Esophagus mucosa (tissue), 1 donor: ENCODE measurements at places on chromosomes 12 and 14. TPM values are rescaled to one million over a fixed set of nuclear protein-coding genes. Genes with fewer than 3 reads are reported as not detected.

- ATAC-seq, result no peak
Observed at GRCh38 chr12:79317179-79317847, 373.5 kb downstream of the PAWR start.

DNA sequence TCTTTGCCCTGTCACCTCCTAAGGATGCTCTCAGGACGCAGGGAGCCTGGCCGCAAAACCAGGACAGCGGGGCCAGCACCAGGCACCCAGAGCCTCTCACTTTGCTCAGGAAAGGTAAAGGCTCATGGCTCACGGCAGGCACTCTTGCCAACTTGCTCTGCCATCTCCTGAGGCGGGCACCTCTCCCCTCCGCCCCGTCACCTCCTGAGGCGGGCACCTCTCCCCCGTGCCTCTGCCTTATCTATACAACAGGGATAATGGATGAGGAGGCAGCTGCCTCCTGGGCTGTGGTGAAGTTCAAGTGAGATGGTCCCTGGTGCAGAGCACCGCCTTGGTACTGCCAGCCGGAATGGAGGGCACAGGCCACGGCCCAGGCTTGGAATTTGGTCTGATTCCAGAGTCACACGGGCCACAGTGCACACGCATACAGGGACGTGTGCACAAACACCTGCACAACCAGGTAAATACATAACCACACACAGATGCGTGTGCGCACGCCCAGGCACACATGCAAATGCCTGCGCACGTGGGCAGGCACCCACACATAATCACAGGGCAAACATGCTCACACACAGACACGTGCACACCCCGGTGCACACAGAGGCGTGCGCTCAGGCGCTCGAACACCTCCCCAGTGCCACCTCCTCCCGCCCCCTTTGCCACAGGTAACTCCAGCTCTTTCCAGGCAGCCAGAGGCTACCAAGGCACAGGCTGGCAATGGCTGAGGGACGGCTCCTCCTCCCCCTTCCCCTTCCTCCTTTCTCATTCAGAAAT is 11.6 kb downstream of the DEGS2 start:
- ATAC-seq, result no peak

GRCh38 chr14:99755068-99755405 is 38.2 kb upstream of the EML1 start:
- ATAC-seq, result no peak

DNA sequence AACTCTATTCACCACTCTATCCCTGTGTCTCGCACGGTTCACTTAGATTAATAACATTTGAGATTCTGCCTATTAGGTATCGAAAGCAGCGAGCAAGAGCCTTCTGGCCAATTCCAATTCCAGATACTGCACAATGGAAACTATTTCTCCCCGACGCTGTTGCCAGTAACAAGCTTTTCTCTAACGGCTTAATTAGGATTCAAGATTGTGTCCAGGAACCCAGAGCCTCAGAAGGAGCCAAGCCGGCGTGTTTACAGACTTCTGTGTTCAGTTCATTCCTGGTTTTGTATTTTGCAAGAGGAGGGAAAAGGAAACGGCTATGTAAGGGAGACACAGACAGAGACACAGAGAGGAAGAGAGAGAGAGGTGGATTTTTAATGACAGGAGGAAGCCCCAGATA is 185.6 kb downstream of the DICER1 start:
- no peak for ATAC-seq

- peak; percentile 32 for ATAC-seq
Observed at GRCh38 chr12:124862768-124863415, 772 bp downstream of the SCARB1 start.

CMA1 gene
- 0.64 TPM for total RNA-seq

DNA sequence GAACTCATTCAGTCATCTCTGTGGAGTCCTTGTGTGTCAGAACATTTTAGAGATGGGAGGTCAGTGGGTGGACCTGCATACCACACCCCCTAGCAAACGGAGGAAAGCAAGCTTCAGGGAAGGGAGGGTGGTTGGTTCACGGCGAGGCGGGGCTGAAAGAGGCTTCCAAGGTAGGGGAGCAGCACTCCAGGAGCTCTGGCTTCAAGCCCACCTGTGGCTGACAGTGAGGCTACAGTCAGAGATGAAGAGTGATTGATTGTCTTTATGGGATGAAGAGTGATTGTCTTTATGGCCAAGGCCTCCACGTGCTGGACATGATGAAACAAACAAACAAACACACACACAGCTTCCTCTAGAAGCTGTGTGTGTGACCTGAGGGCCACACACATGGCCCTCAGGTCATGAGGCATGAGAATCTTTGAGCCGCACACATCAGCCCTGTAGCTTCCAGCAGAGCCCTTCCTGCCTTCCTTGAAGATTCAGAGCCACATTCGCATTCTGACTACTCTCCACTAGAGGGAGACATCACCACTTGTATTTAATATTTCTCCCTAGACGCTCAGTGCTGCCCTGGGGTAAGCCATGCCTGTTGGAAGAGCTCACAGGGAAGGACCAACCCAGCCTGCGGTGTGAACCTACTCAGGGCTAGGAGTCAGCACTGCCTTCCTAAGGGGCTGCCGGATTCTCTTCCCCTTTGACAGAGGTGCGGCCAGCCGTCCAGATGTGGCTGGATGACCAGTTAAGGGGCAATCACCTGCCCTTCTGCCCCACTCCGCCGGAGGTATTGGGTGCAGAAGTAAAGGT is 54.4 kb upstream of the KCNA1 start:
- ATAC-seq, result peak; percentile 74

DNA sequence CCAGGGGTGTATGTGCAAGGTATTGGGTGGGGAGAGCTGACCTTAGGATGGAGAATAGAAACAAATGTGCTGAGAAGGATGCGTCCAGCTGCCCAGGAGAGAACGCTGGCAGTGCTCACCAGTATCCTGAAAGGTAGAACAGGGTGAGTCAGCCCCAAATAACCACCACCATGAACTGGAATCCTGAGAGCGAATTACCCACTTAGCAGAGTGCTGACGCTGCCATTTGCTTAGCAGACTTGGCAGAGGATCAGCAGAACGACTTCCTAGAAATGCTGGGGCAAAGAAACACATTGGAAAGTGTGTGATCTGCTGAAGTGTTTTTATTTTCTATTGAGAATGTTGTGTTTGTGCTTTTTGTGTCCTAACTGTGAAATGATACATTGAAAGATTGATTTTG is 213.6 kb downstream of the ADGRD1 start:
- ATAC-seq, result peak; percentile 60

- ATAC-seq, result no peak
Observed at GRCh38 chr14:58607131-58607951, 30.4 kb upstream of the DACT1 start.

- ATAC-seq, result no peak
Observed at GRCh38 chr14:79878229-79878628, 333.1 kb downstream of the DIO2 start.

DNA sequence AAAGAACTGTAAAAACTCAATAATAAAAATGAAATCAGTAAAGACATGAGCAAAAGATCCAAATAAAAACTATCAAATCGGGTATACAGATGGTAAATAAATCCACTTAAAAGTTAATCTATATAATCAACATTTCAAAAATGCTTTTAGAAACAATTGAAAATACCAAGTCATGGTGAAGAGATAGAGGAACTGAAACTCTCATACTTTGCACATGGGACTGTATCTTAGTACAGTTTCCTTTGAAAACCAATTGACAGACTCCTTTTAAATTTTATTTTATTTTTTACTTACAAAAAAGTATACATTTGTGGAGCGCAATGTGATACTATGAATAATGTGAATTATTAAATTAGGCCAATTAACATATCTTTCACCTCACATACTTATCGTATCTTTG is 98.6 kb upstream of the FAR2 start:
- no peak for ATAC-seq

GRCh38 chr12:79897617-79898016 is 37.3 kb downstream of the PPP1R12A start:
- peak; percentile 50 for ATAC-seq

DNA sequence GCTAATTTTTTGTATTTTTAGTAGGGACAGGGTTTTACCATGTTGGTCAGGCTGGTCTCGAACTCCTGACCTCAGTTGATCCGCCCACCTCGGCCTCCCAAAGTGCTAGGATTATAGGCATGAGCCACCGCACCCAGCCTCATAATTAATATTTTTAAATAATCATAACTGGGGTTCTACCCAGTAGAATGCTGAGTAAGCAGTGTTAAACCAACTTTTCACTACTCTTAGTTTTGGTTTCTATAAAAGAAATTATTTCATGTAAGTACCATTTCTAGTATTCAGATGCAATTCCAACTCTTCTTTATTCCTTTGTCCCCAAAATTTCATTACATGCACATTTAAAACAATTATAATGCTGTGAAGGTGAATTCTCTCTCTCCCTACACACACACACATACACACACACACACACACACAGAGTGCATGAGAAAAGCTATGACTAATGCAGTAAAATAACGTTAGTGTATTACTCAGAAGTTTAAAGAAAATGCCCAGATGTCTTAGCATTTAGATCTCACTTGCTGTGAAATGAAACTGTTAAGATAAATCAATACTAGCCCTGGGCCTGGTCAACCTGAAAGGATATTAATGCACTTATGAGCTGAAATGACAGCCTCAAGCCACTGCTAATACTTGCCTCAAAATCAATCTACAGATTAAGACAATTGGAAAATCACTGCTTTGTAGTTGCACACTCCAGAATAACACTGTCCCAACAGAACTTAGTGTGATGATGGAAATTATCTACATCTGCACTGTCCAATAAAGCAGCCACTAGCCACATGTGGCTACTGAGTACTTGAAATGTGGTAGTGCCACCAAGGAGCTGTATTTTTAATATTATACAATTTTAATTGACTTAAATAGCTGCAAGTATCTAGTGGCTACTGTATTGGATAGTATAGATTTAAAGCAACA is 36.0 kb downstream of the PTPN21 start:
- ATAC-seq, result peak; percentile 28

- no peak for ATAC-seq
Observed at GRCh38 chr12:38911611-38912010, 6.2 kb upstream of the CPNE8 start.

DNA sequence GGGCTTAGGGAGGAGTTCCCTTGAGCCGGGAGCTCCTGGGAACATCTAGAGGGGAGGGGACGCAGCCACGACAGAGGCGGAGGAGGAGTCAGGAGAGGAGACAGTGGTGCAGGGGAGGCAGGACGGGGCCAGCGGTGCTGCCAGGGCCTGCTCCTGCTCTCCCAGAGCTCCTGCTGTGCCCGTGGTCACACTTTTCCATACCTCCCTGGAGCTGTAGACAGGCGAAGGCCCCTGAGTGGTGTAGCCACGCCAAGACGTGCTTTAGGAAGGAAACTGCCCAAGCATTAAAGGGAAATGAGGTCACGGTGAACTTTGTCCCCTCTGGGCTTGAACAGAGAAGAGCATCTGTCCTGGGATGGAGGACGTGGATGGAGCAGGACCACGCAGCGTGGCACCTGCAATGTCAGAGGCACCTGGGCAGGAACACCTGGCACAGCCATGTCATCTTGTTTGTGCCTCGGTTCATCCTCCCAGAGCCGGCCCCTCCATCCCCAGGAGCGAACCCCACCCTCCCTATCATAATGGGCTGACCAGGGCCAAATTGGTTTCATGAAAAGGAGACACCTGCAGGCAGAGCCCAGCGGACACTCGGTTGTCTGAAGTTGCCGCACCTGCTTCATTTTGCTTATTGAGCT is 239.5 kb upstream of the SFSWAP start:
- ATAC-seq, result no peak

KLRD1 gene
- not detected for total RNA-seq

GRCh38 chr12:102356690-102357089 is 123.7 kb downstream of the IGF1 start:
- ATAC-seq, result no peak

DNA sequence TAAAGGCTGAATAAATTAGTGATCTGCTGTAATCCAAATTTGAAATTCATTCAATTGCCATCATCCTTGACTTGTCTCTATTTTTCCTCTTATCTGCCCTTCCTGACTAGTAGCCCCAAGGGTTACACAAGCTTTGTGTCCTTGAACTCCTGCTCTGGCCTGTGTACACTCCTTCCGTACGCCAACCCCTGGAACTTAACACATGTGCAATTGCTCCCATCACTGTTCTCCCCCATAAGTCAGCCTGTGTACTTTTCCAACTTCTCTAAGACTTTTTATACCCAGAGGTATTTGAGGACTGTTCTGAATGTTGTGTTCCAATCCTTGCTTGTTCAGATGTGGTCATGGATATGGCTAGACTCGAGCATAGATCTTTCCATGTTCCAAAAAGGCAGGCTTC is 171.1 kb upstream of the G2E3 start:
- ATAC-seq, result no peak

GRCh38 chr12:38159092-38159551 is 157.5 kb upstream of the ALG10B start:
- no peak for ATAC-seq

DNA sequence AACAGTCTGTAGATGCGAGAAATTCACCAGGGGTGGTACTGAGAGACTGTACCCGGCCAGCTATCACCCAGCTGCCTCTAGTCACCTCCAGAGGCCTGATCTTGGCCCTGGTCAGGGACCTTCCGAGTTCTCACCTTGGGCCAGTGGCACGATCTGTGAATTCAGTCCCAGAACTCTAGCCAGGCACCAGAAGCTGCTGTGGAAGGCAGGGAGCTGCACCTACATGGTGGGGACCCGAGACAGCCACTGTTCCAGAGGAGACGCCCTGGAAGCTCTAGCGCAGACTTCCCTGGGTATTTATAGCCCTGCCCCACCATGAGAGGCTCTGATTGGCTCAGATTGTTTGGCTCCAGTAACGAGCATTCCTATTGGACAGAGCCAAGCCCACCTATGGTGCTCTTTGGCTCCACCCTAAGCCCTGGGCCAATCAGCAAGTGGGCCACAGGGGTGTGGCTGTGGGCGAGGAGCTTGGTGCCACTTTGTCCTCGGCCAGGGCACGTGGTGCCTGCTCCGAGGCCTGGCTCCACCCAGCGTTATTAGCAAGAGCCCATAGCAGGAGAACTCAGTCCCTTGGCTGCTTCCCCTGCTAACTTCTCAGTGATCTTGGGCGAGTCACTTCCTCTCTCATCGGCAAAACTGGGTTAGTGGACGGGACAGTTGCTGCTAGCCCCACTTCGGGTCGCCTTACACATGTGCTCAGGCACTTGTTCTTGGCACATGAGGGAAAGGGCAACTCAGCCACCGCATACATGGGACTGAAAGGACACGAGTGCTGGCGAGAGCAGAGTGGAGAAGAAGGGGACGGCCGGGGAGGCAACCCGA is 89.0 kb upstream of the BCL11B start:
- ATAC-seq, result no peak

PAX9 gene
- 83.6 TPM for total RNA-seq

DNA sequence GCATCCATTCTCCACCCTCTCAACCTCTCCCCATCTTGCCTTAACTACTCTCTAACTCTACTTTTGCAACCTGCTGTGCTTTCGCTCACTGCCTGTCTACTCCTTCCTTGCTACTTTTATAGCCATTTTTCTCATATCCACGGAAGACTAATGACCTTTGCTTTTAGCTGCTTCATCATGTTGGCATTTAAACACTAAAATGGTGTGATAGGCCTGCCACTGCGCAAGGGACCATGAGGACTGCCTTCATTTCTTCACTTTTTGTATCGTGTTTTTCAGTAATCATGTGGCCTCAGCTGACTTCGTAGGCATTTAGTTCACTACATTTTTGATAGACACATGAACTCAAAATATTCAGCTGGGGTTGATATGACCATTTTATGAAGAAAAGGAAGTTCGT is 252.1 kb downstream of the BCAT1 start:
- ATAC-seq, result no peak
